GM13977 (cell line): ENCODE measurements at places on chromosomes 3 and 15.
A peak's percentile ranks its signal among the peaks of the same experiment; 100 is the strongest.

DNA sequence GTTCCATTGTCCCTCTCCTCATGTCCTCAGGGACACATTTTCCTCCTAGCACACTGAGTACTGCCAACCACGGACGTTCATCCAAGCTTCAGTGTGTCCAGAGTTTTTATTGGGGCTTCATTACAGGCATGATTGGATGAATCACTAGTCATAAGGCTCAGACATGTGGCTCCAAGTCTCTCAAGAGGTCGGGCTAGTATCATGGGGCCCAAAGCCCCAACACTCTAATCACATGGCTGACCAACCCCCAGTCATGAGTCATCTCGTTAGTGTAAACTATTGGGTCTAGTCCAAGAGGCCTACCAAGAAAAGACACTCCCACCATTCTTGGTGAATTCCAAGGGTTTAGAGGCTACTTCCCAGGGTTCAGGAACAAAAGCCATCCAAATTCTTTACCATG, 4.4 kb downstream of the TERC start:
- DNase-seq = no peak

- no peak for DNase-seq
These were observed 179.4 kb downstream of the OPA1 start for GRCh38 chr3:193772422-193772763.

DNA sequence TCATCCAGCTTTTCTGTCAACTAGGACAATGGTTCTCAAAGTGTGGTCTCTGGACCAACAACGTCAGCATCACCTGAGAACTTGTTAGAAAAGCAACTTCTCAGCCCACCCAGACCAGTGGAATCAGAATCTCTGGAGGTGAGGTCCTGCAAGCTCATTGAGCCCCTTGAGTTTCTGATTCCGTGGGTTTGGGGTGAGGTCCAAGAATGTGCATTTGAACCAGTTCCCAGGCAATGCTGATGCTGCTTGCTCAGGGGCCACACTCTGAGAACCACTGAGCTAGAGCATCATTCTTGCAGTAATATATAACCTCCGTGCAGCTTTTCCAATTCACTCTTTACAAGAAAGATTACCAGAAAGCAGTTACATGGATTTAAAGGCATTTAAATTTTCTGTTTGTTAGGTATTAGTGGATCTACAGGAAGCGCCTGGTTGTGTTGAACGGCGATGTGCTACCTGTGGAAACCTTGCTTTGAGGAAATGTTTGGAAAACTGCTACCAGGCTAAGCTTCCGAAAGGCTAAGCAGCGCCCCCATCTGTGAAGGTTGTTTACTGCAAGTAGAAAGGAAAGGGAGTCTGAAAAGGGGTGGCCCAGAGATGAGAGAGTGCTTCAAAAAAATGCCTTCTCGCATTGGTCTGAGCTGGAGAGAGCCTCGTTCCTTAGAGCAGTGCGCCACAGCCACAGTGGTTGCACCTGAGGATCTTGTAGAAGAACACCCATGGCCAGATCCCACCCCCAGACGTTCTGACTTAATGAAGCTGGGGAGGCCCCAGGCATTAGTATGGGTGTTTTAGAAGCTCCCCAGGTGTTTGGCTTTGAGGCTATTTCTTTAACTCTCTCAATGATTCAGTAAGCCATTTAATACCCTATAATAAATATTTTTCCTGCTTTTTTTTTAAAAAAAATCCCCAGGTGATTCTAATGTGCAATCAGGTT, 50.0 kb downstream of the RLBP1 start:
- no peak for DNase-seq

DNA sequence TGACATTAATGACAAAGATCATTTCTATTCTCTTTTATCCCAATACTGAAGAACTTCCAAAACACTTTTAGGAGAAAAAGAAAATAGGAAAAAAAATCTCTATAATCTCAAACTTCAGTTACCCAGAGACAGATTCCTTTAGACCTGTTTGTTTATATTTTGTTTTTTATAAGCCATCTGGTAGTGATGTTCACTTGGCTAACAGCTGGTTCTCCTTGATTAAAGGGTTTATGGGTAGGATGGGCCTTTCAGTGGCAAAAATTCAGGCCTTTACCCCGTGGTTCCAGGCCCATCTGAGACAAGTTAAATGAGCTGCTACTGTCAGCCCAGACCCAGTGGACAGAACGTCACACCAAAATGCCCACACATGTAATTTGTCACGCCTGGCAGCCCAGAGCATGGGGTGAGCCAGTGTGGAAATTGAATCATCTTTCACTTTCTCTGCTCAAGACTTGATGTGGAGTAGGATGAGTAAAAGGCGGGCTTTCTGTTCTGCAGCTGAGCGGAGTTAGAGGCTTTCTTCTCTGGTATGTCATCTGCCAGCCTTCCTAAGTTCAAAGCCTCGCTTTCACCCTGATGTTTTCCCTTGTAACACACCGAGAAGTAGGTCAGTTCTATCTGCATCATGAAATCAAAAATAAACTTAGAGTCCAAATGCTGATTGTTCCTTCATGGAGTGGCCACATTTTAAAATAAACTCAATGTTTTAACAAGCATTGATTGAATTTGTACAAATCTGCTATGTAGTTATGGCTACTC, 62.5 kb upstream of the SKOR1 start:
- DNase-seq = peak; percentile 61

- no peak for DNase-seq
These were observed 269.4 kb upstream of the ROPN1 start for GRCh38 chr3:124261306-124261705.

DNA sequence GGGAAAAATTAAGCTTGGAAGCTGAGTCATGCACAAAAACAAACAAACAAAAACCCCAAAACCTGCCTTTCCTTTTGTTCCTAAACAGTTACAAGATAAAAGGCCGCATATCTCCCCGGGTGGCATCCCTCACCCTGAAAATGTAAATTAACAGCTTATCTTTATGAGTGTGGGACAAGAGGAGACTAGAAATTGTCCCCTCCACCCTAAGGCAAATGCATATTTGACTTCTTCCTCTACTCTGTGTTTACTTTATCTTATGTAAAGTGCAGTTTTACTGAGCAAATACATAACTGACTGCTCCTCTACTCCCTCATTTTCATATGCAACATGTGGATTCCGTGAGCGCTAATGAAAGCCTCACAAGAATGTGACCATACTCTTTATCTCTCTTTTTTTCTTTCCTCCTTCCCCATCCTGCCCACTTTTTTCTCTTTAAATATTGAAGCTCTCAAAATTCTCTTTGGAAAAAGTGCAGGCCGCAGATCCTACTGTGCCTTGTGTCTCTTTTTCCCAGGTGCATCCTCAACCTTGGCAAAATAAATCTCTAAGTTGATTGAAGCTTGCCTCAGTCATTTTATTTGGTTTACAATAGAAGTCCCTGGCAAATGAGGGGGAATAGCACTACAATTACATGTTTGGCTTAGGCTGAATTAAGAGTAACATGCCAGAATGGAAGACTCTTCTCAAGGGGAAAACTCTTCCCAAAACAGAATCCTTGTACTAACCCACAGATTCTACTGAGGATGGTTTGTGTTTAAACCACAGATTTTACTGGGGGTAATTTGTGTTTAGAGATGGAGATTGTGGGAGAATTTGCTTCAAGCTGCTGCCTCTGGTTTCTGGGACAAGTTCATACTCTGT, 72.7 kb upstream of the WDR72 start:
- DNase-seq = no peak

DNA sequence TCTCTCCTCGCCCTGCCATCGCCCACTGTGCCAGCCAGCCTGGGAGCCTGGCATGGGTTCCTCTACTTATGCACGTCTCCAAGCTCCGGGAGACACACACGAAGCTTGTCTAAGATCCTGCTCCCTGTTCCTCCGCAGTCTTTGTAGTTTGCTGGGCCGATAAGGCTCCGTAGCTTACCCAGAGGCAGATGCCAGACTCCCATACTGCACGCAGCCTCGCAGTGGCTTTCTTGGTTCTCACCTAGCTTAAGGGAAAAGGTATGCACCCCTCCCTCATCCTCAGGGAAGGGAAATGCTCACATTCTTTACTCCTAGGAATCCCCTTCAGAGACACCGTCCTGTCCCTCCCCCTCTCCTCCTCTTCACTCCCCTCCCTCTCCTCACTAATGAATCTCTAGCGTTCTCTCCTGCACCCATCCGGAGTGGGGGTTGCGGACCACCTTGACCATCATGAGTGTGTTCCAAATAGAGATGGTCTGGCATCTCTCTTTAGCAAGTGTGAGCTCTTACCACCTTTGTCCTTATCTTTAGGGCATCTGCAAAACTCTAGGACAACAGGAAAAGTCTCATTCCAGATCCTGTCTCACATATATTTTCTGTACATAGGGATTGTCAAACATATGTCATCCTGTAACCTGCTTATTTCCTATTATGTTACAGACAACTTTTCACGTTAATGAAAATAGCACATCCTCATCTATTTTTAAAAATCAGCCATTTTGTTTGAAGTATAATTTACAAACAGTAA, 56.5 kb downstream of the TMEM266 start:
- DNase-seq = no peak
